ENCODE measurements at places on chromosomes 6 and 20.

DNA sequence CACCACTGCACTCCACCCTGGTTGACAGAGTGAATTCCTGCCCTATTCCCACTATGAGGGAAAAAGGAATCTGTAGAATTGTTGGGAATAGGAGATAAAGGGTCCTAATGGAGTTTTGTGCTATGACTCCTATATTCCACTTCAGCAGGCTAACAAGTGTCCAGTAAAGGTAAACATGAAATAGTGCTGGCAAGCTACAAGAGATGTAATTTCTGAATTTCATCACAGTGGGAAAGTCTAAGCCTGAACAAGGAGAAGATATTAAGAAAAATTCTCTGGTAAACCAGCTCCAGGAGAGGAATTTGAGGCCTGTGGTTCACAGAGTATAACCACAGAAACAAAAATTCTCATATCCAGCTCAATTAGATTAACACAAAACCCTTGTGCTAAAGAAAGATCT, 10.3 kb upstream of the C6orf58 start:
- DNase-seq, result no peak

DNA sequence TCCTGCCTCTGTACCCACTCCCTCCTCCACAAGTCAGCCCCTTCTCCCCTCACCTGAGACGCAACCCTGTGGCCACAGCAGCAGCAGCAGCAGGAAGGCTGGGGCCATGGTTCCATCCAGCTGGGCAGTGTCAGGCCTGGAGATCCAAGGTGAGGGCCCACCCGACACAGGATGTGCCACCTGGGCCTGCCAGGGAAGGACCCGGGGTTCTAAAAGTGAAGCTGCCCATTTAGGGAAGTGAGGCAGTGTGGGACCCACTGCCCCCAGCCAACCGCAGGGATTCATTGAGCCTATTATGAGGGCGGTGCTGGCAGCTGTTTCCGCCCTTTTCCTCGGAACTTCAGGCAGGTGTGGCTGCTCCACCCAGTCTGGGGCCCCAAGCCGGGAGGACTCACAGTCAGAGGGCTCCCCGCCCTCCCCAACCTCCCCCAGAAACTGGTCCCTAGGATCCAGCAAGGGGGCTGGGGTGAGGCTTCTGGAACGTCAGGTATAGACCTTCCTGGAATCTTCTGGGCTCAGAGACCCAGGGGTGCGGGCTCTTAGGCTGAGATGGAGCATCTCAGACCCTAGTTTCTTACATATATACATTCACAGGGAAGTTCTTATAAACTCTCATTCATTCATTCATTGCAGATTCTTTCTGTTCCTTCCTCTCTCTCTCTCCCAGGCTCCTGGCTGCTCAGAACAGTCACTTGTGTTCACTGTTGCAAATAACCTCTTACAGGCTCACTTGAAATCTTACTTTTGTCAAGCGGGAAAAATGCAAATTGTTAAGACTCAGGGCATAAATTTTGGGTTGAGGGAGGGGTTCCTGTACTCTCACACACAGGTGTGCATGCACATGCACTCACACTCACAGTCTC, at the start of gene TREML2:
Gene TREML2, minus strand, starts transcription at position 249 of the 863 bp plus-strand sequence. Its CDS starts 141 bp downstream, at position 108.
- no peak for DNase-seq

GRCh38 chr6:128456510-128457230, 63.7 kb downstream of the PTPRK start:
- no peak for DNase-seq

- DNase-seq, result no peak
Observed at GRCh38 chr6:7777074-7777473, 51.2 kb downstream of the BMP6 start.

DNA sequence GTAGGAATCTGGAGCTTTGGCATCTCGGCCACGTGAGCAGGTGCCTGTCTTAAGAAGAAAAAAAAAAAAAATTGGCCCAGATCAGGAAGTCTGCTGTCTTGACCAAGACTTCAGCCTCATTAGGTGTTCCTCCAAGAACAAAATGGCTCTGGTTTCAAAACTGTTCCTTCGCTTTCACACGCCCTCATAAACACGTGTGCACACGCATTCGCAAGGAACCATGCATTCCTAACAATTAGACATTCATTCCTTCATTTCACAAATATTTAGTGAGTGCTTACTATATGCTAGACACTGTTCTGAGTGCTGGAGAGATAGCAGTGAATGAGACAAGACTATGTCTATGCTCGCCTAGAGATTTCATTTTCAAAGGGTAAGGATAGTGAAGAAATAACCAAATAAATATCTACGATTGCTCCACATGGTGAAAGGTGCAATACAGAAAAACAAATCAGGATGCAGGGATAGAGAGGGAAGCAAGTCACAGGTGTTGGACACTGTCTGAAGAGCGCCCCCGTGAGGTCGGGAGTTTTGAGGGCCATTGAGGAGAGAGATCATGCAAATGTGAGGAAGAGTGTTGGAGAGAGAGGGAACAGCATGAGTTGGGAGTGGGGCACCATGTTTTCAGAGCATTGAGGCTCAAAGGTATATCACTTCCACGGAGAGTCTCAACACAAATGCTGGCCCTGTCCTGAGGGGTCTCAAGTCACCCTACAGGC, 53.3 kb downstream of the CCDC170 start:
- no peak for DNase-seq

- no peak for DNase-seq
Observed at GRCh38 chr6:13491538-13491937, 4.1 kb upstream of the GFOD1 start.

DNA sequence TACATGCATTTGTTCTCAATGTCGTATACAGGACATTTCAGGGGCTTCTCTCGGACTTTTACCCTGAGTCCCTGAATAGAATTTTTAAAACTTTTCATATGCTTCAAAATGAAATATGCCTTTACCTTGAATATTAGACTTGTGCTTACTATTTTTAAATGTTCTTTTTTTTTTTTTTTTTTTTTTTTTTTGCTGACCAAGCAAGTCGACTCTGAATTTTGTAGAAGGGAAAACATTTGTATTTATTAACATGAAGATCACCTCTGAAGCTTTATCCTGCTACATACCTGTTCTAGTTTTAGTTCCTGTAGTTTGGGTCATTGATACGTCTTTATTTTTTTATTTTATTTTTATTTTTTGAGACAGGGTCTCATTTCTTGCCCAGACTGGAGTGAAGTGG, 39.7 kb upstream of the SAYSD1 start:
- no peak for DNase-seq

- DNase-seq, result no peak
Observed at GRCh38 chr6:114450631-114451030, 107.8 kb upstream of the HS3ST5 start.

- no peak for DNase-seq
Observed at GRCh38 chr6:32973144-32974015, 5.0 kb downstream of the BRD2 start.

DNA sequence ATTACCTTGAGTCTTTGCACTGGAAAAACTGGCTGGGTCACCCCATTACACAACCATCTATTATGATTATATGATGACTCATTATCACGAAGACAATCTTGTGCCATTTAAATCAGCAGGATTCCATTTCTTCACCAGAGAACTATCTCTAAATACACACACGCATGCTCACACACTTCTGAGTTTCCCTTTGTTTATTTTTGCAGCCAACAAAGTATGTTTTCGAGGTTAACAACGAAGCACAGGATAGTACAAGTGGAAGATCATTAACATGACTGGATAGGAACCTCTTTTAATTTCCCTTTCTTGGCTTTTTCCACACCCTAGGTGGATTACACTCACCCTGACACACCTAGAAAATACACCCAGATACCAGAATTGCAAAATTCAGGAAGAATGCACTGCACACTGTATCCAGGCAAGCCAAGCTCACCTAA, 18.9 kb downstream of the PERP start:
- no peak for DNase-seq

DNA sequence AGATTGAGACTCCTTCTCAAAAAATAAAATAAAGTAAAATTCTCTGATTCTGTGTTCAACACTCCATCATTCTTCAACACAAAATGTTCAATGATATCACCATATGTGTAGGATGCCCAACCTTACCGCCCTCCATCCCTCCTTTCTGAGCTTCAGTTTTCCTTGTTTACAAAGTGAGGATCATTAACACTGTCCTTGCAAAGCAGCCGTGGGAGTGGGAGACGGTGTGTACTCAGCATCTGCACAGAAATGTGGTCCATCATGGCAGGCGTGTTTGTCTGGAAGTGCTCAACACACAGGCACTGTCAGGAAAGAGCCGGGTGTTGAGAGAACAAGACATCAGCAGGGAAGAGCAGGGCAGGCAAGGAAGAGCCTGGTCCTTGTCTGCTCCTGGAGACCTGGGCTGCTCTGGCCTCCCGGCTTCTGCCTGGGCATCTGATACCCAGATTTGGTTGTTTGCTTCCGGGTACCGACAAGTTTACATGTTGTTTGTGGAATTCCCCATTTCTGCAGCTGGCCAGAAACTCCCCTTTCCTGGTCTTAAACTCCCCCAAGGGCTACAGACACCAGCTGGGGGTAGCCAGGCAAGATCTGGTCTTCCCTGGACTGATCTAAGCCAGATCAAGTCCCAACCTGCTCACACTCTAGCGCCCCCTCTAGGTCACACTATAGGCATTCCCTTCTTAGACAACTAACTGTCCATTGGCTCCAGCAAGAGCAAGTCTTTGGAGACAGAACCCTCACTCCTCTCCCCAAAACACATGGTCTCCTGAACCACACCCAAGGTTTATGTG, 26.7 kb upstream of the TTPAL start:
- DNase-seq, result no peak

DNA sequence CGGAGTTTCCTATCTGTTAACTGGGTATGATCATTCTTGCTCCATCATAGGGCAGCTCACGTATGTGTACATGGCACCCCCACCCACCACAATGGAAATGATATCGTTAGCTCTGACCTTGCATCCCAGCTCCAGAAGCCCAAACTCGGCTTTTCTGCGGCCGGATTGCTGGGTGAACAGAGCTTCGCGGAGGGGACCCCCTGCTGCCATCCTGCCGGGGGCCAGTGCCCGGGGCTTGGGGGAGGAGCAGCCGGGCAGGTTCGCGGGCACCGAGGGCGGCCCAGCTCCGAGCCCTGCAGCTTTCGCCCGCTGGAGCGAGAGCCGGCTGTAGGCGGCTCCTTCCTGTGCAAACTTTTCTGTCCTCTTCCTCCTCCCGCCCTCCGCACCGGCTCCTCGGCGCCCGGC, 24.9 kb upstream of the FUCA2 start:
- DNase-seq, result no peak

GRCh38 chr20:31542201-31542842, 28.1 kb downstream of the HM13 start:
- no peak for DNase-seq

DNA sequence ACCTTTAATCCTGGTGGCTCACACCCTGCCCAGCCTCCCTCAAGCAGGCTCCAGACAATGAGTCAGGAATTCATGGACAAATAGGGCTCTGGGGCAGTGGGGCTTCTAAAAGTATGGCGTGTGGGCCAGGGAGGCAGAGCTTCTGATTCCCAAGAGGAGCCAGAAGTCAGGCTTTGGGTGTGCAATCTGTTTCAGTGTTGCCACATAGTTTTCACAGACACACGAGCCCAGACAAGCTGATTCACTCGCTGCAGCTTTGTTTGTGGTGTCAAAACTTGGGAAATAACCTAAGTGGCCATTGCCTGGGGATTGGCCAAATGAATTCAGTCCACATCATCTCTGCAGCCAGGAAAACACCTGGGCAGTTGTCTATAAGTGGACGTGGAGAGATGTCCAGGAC, 9.2 kb downstream of the PEDS1 start:
- no peak for DNase-seq

DNA sequence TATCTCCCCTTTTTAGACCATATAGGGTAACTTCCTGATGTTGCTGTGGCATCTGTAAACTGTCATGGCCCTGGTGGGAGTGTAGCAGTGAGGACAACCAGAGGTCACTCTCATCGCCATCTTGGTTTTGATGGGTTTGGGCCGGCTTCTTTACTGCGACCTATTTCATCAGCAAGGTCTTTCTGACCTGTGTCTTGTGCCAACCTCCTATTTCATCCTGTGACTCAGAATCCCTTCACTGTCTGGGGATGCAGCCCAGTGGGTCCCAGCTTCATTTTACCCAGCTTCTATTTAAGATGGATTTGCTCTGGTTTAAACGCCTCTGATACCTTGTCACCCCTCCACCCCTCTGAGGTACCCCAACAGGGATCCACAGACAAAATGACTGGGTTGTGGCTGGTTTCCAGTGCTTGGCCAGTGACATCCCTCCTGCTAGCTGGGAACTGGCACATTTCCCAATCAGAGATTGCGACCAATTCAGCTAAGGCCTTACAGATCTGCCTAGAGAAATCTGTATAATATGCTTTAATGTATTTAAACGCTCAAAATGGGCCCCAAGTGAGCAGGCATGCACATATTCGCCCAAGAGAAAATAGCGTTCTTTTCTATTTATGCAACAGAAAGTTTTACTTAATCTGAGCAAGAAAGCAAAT, 315.6 kb upstream of the QKI start:
- DNase-seq, result no peak

DNA sequence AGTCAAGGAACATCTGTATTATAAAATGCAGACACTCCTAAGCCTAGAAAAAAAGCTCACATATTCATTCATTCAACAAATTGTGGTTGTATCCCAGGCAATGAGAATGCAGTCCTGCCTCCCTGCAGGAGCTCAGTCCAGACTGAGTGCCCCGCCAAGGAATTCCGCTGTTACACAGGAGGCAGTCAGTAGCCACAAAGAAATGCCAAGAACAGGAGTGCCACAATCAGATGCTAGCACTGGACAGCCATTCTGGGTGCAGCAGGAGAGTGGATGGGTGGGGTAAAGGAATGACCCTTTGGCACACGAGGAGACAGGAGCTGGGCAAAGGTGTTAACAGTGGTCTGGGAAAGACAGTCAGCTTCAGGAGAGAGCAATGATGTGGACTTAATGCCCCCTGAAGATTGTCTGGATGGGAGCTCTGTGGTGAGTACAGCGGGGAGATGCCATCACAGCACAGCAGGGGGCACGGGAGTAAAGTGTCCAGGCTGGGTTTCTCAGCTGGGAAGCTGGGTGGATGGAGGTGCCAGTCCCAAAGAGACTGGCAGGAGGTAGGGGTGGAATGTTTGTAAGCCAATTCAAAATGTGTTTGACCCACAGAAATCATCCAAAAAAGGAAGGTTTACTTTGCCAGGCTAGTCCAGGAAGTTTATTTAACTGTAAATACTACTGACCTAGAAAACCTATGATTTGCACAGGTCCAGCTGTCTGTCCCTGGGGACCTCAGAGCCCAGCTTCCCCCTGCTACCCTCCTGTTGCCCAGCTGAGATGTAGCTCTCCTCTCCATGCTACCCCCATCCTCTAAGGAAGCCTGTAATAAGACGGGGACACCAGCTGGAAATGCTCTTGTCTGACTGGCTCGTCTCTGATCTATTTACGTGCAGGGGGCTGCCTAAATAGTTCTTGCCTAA, 84.1 kb downstream of the SLC23A2 start:
- DNase-seq, result no peak

DNA sequence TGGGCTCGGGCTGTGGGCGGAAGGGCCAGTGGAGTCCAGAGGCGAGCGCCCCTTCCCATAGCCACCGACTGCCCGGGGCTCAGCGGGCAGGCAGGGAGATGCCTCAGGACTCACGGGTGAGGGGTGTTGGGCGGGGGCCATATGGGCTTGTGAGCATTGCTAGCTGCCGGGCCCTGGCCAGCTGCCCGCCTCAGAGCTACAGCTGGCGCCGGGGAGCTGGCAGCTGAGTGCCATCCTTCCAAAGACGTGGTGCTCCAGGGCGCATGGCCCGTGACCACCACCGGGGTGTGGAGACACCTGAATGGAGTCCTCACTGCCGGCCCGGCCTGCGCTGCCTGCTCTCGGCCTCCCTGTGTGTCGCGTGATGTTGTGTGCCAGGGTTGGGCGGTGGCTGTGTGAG, 10.6 kb upstream of the RBBP8NL start:
- DNase-seq, result no peak

- no peak for DNase-seq
Observed at GRCh38 chr6:10258341-10258740, 156.5 kb downstream of the TFAP2A start.
